ENCODE measurements at places on chromosomes 11 and 22.

DNA sequence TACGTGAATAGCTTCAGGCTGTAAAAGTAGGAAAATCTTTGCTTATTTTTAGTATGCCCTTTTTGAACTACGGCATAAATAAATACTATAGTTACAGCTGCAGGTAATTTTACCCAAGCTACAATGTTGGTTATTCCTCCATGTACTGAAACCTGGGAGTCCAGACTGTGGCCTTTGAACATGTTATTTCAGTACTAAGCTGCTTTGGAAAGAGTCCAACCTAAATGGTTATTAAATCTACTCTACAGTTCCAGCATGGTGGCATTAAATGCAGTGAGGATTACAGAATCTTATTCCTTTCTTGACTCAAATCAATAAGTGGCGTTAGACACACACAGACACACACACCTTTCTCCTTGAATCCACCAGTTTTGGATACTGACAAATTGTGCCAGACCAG lies 165.1 kb downstream of the MSANTD4 start:
- no peak for DNase-seq

DNA sequence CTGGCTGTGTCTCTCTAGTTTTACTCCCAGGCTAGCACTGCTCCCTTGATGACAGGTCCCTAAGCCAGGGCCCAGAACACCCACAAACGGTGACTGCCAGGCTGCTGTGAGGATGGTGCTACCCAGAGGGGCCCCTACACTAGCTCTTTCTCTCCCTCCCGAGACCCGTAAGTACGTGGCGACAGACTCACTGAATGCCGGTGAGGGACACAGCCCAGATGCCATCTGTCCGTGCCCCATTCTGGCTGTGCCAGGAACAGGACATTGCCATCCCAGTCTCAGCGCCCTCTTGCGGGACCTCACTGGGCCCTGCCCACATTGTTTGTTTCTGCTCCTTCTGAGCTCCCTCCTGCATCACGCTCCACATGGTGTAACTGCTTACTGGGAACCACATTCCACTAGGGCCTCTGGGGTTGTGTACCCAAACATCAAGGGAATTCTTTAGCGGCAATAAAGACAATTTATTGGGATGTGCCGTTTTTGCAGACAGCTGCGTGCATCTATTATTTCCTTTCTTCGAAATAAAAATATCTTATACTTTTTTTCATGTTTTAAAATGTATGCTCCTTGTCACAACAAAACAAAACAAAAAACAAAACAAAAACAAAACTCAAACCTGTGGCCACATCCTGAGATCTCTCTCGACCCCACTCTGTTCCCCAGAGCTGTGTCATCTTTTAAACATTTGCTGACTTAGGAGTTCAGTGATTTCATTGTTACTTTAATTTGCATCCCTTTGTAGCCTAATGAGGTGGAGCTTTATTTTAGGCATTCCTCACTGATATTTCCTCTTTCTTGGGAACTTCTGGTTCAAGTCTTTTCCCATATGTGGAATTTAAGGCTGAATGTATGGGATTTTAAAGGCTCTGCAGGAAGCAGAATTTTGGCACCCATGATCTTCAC lies 4.4 kb upstream of the TPCN2 start:
- DNase-seq: peak; percentile 85

DNA sequence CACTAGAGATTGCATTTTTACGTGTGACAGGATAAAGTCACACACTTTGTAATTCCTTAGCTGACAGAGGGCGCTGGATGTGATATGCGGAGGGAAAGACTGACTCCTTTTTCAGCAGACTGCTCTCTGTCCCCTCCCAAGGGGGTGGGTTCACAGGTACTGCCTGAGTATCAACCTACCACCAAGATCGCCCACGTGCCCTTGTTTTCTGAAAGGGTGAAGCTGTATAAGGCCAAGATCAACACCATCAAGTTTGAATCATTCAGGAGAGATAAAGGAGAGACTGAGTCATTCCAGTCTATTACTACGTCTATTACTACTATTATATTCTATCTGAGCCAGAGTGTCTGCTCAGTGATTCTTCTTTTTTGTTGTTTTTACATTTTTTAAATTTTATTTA lies 30.7 kb downstream of the BUD13 start:
- no peak for DNase-seq

- DNase-seq: no peak
These were observed 62.2 kb upstream of the NAV2 start for GRCh38 chr11:19650467-19650866.

DNA sequence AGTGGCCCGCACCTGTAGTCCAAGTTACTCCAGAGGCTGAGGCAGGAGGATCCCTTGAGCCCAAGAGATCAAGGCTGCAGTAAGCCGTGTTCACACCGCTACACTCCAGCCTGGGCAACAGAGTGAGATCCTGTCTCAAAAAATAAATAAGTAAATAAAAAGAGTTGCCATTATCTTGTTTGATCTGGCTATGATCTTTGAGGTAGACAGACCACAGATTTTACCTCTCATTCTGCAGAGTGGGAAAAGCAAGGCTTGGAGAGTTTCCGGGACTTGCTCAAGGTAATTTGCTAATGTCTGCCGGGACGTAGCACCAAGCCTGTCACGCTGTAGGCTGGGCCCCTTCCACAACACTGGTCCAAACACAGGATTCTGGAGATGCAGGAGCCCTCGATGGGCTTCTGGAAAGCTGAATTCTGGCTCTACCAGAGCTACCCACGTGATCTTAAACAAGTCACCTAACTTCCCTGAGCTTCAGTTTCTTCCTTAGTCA lies 6.8 kb downstream of the GRAP2 start:
- no peak for DNase-seq

DNA sequence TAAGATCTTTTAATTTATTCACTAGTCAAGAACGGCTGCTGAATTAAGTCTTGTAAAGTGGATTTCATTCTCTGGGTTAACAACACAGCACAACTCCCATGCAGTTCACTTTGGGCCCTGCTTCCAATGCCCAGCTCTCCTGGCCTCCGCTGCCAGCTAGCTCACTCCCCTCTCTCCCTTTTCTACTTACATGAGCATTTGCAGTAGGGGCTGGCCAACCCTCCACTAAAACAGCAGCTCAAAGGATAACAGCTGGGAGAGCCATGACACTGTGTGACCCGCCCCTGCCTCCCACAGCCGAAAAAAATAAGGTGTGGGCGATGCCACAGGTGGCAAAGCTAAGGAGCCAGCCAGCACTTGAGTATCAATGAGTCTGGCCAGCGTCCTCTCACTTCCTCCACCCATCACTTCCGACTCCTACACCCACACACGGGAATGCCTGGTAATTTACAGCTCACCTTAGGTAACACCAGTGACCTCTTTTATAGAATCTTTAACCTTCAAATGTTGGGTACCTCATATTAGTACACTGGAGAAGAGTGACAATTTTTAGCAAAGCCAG lies 56.8 kb downstream of the DGCR2 start:
- no peak for DNase-seq

- no peak for DNase-seq
These were observed 189.4 kb downstream of the MN1 start for GRCh38 chr22:27612115-27612514.

- no peak for DNase-seq
These were observed 186.5 kb downstream of the HIPK3 start for GRCh38 chr11:33443684-33444083.

GRCh38 chr22:37235897-37236607 lies 8.0 kb downstream of the RAC2 start:
- no peak for DNase-seq

GRCh38 chr22:28771195-28771791 lies 1.2 kb upstream of the CCDC117 start:
- DNase-seq: no peak

DNA sequence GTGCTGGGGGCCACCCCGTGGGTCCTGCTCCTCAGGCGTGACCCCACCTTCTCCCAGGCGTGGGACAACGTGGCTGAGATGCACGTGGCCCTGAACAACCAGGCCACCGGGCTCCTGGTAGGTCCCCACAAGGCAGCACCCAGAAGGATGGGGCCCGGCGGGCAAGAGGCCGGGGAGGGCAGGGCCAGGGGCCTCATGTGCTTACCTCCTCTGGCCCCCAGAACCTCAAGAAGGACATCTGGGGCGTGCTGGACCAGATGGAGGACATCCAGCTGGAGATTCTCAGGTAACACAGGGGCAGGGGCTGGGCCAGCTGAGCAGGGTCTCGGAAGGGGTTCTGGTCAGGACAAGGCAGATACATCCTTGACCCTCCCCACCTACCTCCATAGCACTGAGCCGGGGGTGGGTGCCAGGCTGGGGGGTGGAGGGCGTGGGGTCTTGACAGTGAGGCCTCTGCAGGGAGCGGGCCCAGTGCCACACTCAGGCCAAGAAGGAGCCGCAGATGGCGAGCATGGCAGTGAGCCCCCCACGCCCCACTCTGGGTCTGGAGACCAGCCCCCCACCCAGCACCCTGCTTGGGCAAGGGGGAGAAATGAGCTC lies 186.3 kb downstream of the IGLL1 start:
- no peak for DNase-seq

Data from OCI-M1 (cell line).